CD4-positive, alpha-beta T cell treated with Interferon alpha-2 for 1 hour (primary cell): ENCODE measurements at places on chromosomes 12 and 14.
A peak's percentile ranks its signal among the peaks of the same experiment; 100 is the strongest.

- no peak for DNase-seq
Observed at GRCh38 chr12:40158592-40159111, 52.8 kb upstream of the SLC2A13 start.

DNA sequence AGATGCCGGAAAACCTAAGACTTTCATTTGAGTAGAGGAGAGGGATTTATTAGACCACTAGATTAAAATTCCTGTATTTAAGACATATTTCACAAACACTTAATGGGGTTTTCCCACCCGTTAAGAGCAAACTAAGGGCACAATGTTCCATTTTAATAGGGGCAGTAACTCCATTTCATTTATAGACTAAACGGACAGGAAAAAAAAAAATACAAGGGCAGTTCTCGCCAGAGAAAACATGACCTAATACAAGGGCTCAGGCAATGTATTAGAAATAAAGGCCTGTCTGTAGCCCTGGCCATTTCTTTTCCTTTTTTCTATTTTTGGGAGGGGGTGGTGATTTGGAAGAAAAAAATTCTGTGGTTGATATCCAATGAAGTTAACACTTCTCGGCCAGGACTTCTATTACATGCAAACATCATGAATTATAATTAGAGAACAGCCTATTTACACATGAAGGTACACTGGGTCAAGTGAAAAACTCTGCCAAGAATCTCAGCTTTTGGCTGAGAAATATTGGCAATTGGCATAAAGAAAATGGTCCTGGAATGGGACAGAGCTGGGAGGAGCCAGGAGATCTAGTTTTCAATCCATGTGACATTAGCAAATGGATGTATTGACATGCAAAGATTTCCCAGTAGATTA is 641.1 kb upstream of the TBX3 start:
- no peak for DNase-seq

- peak; percentile 37 for DNase-seq
Observed at GRCh38 chr12:62466018-62466593, 520 bp upstream of the MON2 start.

- no peak for DNase-seq
Observed at GRCh38 chr14:90691627-90692026, 124.6 kb downstream of the TTC7B start.

GRCh38 chr12:130858084-130858483 is 13.8 kb upstream of the RAN start:
- no peak for DNase-seq

GRCh38 chr12:6834254-6834653 is 6.0 kb downstream of the P3H3 start:
- DNase-seq = no peak

GRCh38 chr12:106090591-106091445 is 47.9 kb downstream of the NUAK1 start:
- DNase-seq = no peak

GRCh38 chr12:116818341-116818856 is 62.8 kb downstream of the HRK start:
- DNase-seq = peak; percentile 19

DNA sequence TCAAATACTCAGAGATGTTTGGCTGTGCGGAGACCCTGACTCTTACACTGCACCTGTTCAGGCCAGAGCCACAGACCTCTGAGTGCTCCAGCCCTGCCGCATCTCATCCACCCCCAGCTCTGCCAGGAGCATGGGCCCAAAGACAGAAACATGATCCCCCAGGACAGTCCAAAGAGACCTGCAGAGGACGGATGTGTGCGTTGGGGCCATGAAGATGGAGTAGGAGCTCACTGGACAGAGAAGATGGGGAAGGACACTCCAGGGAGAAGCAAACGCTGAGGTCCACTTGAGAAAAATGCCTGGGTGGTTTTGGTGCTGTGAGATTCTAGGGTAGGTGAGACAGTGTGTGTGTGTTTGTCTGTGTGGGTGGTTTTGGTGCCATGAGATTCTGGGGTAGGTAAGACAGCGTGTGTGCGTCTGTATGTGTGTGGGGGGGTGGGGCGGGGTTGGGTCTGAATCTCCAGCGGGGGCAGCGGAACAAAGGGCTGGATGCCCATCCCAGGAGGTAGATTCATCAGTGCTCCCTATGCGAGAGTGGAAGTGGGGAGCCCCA is 818 bp upstream of the HHIPL1 start:
- DNase-seq = no peak

DNA sequence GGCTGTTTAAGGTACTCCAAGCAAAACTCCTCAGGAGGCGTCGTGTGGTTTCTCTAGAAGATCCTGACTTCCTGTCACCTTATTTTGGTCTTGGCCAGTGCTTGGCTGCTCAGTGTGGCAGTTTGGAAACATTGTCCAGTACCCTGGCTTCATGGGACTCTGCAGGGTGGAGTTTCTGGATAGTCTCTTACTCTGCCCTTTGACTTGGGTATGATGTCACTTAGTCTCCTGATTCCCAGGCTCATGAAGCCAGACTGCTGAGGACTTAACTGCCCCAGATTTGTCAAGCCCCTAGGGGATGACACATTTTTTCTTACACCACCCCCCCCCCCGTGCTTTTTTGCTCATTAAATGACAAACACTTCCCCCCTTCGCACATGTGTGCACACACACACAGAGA is 82.7 kb downstream of the ADCK1 start:
- DNase-seq = no peak

GRCh38 chr14:91796617-91797347 is 64.9 kb upstream of the CATSPERB start:
- no peak for DNase-seq

DNA sequence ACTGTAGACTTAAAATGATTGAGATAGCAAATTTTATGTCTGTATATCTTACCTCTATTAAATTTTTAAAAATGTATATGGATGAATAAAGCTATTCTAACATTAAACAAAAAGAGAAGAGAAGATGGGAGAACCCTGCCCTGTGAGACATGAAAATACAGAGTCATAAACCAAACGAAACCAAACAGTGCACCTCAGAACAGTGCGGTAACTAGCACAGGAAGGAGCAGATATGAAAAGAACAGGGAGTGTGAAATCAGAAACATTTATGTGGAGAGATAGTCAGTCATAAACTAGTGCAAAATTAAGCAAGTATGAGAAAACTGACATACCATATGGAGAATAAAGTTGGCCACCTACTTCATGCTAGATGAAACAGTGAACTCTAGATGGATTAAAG is 135.1 kb downstream of the ERC1 start:
- DNase-seq = peak; percentile 28

DNA sequence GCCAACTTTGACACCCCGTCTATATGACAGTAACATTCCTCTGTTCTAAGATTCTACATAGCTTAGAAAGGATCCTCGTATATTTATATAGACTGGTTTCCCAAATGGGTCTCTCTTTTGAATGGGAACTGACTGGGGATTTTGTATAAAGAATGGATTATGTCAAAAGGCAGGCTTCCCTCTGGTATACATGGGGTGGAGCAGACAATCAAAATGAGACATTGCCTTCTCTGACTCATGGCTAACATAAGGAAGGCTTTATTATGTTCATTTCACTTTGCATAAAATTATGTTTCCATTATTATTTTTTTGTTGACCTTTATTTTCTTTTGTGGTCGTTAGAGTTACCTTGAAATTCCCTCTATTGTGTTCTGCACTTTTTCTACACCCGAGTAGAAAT is 211.1 kb downstream of the ALG10B start:
- DNase-seq = no peak

- peak; percentile 11 for DNase-seq
Observed at GRCh38 chr12:3491938-3492792, 1.2 kb downstream of the PRMT8 start.

GRCh38 chr12:3002646-3003045 is 43.4 kb downstream of the TEAD4 start:
- DNase-seq = no peak

DNA sequence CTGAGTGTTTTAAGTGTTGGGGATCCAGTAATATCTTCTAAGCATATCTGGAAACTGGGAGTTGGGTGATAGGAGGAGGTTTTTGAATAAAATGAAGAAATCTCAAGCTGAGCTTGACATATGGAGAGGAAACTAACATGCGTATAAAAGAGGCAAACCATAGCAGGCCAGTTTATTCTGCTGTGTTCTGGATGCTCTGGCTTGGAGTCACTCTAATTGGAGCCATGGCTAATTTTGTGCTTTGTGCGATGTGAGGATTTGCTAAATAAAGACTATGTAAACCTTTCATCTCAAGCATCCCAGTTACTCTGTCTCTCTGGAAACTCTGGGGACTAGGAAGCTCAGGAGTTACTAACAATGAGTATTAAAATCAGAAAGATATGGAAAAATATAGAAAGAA is 66.5 kb downstream of the ATF7IP start:
- DNase-seq = no peak

- no peak for DNase-seq
Observed at GRCh38 chr12:62803756-62804155, 131.2 kb downstream of the PPM1H start.

- no peak for DNase-seq
Observed at GRCh38 chr12:52496054-52496453, 3.0 kb upstream of the KRT6A start.

DNA sequence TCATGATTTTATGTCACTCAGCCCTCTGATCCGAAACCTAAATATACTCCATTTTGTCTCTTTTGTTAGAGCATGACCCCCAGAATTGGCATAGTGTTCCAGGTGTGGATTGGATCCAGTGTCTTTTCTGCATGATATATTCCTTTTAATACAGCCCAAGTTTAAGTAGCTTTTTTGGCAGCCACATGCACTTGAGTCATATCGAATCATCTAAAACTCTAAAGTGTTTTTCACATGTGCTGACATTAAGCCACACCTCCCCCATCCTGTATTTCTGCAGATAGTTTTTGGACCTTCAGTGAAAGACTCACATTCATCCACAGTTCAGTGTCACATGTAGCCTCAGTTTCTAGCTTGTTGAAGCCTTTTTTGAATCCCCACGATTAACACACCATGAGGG is 30.6 kb downstream of the BORCS5 start:
- no peak for DNase-seq

DNA sequence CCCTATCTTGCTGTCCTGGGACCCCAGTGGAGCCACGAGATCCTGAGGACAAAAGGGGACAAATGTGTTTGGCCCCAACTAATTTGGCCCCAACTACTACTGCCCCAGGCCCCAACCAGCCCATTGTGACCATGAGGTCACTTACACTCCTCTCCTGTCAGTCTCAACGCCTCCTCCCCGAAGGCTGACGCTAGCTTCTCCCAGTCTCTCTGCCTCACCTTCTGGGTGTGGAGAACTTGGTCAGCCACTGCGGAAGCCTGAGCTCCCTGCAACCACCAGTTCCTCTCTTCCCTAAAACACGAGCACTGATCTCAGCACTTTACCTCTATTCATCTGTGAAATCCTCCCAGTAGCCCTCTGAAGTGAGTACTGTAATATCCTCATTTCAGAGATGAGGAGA is 13.3 kb downstream of the FAM181A start:
- DNase-seq = no peak

DNA sequence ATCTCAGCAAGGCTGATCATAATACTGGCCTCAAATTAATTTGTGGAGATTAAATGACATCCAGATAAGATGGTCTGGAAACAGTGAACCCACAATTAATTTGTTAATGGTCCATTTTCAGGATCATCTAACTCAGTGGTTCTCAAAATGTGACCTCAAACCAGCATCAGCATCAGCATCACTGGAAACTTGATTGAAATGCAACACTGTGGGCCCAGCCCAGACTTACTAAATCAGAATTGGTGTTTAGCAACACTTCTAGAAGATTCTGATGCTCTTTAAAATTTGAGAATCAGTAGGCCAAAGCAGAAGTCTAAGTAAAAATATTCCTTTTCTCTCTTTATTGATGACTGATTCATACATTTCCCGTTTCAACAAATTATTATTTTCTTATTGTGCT is 10.7 kb upstream of the KRT82 start:
- no peak for DNase-seq

- DNase-seq = no peak
Observed at GRCh38 chr14:72715850-72716228, 178.1 kb downstream of the DPF3 start.

GRCh38 chr12:76117067-76117691 is 32.7 kb upstream of the NAP1L1 start:
- DNase-seq = peak; percentile 4

DNA sequence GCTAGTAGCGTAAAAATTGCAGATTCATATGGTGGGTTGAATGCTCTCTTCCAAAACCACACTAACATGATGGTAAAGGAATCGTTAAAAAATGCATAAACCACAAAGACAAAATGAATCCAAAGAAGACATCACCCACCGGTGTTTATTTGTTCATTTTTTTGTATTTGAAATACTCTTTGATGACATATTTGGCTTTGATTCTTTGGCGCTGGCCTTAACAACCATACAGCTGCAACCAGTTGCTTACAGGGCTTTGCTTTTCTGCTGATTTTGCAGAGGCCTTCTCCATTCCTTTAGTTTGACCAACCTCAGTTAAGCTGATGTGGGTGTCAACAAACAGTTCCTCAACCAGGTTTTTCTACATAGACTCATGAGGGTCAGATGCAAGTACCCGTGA is 103.5 kb downstream of the CACNA1C start:
- DNase-seq = no peak

DNA sequence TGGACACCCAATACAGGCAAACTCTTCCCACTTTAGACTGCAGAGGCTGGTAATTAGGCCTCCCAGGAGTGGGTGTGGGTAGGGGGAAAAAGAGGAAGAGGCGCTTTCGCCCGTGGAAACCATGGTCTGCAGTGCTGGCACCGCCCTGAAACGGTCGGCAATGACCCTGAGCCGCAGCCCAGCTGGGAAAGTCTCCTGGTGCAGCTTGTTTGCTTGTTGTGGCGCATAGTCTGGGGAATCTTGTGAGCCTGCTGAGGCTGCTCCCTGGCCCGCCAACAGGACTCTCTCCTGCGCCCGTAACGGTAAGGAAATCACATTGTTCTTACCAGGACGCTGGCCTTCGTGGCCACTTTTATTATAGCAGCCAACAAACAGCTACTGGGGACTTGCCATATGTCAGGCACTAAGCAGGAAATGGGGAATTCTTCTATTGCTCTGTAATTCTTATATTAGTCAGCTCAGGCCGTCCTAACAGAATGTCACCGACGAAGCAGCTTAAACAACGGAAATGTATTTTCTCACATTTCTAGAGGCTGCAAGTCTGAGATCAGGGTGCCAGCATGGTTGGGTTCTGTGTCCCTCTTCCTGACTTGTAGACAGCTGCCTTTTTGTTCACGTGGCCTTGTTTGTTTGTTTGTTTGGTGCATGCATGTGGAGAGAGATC is 52.5 kb upstream of the RIN3 start:
- DNase-seq = no peak

GRCh38 chr12:74337951-74338350 is 199.7 kb upstream of the ATXN7L3B start:
- DNase-seq = no peak

GRCh38 chr12:63041601-63042000 is 106.7 kb upstream of the PPM1H start:
- DNase-seq = no peak

- no peak for DNase-seq
Observed at GRCh38 chr14:26594756-26595545, 2.9 kb downstream of the NOVA1 start.

GRCh38 chr12:19209661-19210060 is 80.1 kb downstream of the PLEKHA5 start:
- no peak for DNase-seq

- DNase-seq = no peak
Observed at GRCh38 chr12:42039176-42039575, 105.5 kb downstream of the GXYLT1 start.
